GM04504 (cell line): ENCODE measurements at places on chromosomes 12 and 14.

GRCh38 chr12:25651931-25652330 lies 98.8 kb upstream of the LMNTD1 start:
- DNase-seq, result no peak

GRCh38 chr14:98244966-98245569 lies 1026.9 kb downstream of the BCL11B start:
- no peak for DNase-seq

DNA sequence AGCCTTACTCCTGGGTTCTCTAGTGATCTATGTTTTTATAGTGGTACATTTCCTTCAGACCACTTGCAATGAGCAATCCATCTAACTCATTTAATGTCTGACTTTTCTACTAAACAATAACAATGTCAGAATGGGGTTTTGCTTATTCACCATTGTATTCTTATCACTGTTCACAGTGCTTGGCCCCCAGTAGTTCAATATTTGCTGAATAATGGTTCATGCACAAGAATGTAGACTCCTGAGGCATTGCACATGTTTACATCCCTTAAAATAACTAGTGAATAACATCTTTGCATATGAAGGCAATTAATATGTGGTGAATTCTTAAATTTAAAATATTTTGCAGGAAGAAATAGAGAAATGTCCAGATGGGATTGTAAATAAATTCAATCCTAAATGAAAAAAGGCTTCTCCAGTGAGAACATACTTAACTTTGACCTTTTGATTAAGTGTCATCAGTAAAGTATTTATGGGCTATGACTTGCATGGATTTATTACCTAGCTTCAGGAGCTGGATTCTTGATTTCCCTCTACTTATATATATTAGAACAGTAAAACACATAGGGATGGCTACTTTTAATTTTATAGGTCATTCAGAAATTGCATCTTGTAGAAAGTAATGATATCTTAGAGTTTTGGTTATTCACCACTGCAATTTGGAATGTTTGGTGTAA lies 3.4 kb downstream of the CCER1 start:
- no peak for DNase-seq

GRCh38 chr12:89040146-89040964 lies 311.9 kb downstream of the DUSP6 start:
- no peak for DNase-seq

DNA sequence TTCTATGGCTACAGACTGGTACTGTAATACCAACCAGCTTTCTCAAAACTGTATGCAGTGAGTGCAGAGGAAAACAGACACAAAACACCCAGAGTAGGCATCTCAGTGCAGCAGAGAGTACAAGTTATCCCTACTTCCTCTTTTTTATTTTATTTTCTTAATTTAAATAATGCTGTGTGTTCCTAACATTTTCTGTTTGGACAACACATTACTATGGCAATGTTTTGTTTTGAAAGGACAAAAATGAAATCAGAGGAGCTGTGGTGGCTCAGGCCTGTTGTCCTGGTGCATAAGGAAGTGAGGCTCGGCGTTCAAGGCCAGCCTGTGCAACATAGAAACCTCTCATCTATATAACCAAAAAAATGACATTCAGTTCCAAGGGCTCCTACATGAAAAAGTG lies 33.7 kb upstream of the SELPLG start:
- no peak for DNase-seq

GRCh38 chr12:50928392-50928791 lies 24.0 kb upstream of the HIGD1C start:
- no peak for DNase-seq

- DNase-seq, result no peak
Measured at GRCh38 chr12:1591034-1591433, 3.3 kb downstream of the FBXL14 start.

GRCh38 chr12:5723711-5724252 lies 221.3 kb downstream of the ANO2 start:
- no peak for DNase-seq

DNA sequence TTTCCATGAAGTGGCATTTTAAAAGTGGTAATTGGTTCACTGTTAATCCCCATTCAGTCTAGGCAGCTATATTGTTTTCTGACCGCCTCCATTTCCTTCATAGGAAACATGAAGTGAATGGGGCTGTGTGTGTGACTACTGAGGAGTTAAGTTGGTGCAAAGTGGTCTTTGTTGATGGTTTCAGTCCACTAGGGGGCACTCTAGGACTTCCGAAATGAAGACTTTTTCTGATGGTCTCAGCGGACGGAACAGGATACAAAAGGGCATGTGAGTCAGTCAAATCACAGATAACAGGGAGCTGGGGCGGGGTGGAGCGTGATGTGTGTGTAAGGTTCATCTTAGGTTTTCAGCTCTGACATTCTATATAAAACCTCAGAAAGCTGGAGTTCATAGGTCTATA lies 240.1 kb upstream of the OR4E1 start:
- DNase-seq, result no peak

DNA sequence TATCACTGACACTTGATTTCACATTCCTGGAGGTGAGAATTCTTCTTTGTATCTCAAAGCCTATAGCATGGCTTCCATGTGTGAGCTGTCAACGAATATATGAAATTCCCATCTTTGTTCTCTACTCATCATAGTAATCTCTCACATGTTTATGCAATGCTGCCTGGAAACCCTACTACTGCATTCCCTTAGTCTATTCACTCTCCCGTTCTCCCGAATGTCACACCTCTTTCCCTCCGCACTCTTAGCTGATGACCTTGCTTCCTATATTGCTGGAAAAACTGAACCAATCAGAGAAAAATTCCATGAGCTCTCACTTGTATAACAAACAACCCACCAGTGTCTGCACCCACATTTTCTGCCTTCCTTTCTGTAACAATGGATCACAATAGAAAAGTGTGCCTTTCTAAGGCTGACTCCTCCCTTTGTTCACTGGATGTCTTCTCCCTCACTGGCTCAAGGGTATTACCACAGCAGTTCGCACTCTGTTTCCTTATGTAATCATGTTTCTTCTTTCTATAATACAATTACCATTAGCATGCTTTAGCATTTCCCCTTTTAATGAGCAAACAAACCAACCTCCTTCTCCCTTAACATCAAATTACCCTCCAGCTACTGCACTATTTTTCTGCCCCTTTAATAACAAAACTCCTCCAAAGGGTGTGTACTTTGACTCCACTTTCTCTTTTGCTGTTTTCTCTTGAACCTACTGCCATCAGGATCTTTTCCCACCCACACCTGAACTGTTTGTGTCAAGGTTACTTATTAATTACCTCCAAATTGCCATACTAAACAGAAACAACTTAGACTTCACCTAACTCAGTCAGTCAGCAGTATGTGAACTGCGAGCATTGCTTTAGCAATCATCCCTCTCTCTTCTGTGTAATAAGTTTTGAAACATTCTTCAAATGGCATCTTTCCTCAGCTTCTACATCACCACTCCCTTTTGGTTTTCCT lies 63.9 kb upstream of the CCDC196 start:
- no peak for DNase-seq

GRCh38 chr12:101038289-101038871 lies 171.7 kb downstream of the SLC5A8 start:
- no peak for DNase-seq

GRCh38 chr12:87806310-87806709 lies 222.9 kb downstream of the C12orf50 start:
- DNase-seq, result no peak

- no peak for DNase-seq
Measured at GRCh38 chr14:76976240-76977005, 52.1 kb downstream of the IRF2BPL start.

DNA sequence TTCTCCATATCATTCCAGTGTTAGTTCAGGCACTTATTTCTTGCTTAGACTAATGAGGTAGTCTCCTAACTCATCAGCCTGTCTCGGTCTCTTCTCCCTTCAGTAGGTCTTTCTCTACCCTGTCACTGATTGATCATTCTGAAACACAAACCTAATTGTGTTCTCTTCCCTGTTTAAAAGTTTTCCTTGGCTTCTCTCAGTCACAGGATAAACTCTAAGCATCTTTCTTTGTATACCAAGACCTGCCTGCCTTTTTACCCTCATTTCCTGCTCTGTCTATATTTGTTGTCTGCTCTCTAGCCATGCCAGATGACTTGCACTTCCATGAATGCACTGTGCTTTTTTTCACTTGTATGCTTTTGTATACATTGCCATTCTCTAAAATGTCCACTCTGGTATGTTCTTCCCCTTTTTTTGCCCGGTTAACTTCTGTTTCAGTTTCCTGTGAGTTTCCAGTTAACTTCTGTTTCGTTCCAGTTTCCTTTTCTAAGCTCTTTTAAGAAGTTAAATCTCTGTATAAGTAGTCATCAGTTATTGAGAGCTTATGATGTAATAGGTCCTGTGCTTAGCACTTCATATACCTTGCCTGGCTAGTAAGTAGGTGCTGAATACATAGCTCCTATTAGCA lies 12.8 kb downstream of the DIP2B start:
- DNase-seq, result no peak

DNA sequence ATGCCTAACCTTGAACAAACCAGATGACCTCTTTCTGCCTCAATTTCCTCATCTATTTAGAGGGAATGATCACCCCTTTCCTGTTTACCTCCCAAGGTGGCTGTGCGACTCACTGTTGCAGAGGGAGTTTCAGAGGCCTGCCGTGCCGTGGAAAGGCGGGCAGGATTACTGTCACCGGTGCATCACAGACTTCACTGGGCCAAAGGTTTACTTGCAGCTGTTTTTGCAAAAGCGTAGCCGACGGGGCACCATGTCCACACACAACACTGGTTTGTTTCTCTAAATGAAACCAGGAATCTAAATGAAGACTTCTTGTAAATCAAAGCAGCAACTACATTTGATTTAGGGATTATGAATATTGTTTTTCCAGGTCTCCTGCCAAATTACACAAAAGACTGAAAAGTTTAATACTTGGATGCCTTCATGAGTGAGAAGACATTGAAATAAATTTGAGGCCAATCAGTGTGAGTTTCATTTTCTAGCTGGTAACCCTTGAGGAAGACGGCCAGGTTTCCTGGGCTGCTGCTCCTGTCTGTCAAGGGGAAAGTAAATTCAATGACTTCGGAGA lies 696.1 kb upstream of the TMEM132C start:
- no peak for DNase-seq

GRCh38 chr12:46401662-46402061 lies 29.1 kb upstream of the SLC38A2 start:
- no peak for DNase-seq

GRCh38 chr12:48857278-48857994 lies 5.5 kb upstream of the DDX23 start:
- DNase-seq, result no peak

DNA sequence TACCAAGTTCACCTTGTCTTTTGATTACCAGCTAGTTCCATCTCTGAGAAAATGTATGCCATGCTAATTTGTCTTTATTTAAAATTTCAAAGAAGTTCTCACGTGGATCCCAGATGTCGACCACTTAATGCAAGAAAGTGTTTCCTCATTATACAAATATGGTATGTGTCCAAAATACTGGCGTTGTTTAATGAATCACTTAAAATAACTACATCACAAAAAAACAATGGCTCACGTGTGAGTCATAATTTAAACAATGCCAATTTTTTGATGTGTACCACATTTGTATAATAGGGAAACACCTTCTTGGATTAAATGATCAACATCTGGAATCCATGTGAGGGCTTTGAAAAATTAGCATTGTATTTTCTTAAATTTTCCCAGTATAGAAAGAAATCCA lies 40.8 kb downstream of the DBX2 start:
- DNase-seq, result no peak

DNA sequence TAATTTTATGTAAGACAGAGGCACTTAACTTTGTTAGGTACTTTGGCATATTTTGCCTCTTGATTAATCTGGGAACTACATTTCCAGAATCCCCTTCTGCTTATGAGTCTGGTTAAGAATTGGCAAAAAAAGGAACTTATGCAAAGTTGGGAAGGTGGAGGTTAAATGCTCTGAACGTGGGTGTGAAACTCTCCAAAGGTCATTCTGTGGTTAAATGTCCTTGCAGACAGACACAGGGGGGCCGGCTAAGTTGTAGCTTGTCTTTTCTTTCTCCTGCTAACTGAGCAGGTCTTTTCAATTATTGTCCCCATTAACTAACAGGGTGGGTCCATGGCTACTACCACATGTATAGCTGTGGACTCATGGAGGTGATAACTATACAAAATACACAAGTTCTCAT lies 248.6 kb upstream of the NOVA1 start:
- DNase-seq, result no peak

GRCh38 chr14:37083599-37083998 lies 88.8 kb downstream of the SLC25A21 start:
- no peak for DNase-seq

DNA sequence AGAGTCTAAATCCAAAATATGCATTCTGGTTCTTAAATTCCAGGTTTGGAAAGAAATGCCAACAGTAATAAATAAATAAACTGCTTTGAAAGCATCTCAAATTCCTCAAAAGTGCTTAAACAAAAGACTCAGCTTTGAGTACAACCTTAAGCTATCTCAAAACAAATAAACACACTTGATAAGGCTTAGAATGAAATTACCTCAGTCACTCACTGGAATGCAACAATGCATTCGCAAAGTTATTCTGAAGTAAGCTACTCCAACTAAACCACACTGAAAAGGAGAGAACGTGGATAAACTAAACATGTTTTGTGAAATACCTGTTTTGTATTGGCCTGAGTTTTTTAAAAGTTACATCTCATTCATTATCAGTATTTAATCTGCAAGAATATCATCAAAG lies 1.2 kb downstream of the SPTSSA start:
- DNase-seq, result no peak

DNA sequence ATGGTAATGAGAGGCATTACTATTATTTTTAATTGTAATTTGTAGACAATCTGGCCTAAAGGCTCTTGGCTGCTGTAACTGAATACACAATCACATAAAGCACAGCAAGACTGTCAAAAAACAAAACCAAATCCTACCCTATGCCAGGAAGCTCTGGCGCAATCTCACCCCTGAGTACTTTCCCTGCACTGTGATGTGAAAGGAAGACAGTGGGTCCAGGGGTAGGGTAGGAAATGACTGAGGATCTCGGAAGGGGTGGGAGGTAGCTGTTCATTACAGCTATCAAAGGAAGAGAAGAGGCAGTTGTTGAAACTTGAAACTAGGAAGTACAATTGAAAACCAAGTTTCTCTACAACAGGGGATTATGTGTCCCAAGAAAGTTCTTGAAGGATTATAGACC lies 202.8 kb downstream of the ANO2 start:
- DNase-seq, result no peak

- DNase-seq, result no peak
Measured at GRCh38 chr12:74185360-74185759, 352.3 kb upstream of the ATXN7L3B start.

- no peak for DNase-seq
Measured at GRCh38 chr12:113896841-113897240, 69.3 kb downstream of the RBM19 start.

DNA sequence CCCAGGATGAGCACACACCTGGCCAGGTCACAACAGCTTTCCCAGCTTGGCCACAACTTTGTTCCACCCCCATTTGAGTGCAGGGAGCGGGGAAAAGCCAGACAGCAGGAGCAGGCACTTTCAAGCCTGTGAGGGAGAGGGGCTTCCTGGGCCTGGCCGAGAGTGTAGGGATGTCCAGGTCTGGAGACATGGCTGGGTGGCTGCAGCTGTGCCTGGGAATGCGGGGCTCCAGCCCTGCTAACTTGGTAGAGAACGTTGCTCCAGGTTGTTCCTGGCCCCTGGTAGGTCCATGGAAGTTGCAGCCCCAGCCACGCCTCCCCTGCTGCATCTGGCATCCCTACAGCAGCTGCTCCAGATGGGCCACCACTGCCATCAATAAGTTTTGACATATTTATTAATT lies 738.5 kb downstream of the SLC6A15 start:
- DNase-seq, result no peak
